ENCODE measurements at places on chromosomes 5 and 9.

GRCh38 chr5:40791715-40792139 is 6.4 kb downstream of the PRKAA1 start:
- no peak for DNase-seq

DNA sequence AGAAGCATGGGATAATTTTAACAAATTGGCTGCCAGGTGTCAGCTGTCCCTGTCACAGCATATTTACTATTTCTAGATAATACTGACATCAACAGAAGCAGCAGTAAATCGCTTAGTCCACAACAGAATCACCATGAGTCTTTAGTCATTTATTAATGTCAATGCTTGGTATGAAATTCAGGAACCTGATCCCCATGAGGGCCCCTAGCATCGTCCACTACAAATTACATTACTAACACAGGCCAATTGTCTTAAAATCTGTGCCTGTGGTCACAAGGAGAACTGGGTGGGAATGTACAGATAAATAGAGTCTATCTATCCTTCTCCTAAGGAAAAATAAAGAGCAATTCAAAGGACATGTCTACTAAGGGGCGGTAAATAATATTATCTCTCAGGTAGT is 76.1 kb downstream of the TSSK1B start:
- DNase-seq: no peak

DNA sequence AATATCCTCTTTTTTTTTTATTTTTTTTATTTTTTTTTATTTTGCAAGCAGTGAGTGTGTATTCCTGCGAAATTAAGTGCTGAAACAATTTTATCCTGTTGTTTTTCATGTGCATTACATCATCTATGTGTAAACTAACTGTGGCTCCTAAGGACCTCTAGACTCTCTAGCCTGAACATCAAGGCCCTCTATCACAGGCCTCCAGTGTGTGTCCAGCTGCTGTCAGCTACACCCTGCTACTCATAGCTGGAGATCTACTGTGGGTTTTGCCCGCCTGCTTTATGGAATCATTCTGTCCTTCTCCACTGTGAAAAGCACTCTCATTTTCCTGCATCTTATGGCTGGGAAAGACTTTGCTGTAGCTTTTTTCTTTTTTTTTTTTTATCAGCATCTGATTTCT is 157.8 kb downstream of the KCTD16 start:
- no peak for DNase-seq

DNA sequence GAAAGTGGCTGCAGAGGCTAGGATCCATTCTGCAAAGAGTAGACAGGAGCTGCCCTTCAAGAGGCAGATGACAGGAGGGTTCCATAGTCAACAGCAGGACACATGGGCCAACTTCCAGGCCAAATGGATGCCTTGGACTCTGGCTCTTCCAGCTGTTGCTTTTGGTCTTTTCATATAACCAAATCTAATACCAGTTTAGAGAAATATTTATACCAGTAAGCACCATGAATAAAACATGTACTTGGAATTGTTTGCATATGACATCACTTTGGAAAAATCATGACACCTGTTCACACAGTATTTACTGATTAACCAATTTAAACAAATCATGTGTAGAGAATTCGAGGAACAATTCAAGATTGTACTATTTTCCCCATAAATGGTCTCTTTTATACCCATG is 481.3 kb downstream of the DMRT2 start:
- DNase-seq: no peak

DNA sequence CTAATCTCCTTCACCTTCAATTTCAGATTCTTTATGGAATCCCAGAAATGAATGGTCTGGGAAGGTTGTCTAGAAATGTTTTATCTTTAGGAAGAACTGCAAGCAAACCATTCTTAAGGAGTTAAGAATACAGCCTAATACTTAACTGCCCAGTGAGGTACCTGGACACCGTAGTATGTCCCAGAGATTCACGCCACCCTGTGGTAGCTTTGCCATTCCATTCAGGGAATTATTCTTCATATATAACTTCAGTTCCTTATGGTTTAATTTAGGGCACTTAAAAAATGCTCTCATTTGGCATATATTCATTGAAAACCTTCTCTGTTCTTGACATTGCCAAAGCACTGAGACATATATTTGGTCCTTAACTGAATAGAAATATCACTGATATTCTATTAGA is 49.7 kb downstream of the ACTBL2 start:
- DNase-seq: no peak

DNA sequence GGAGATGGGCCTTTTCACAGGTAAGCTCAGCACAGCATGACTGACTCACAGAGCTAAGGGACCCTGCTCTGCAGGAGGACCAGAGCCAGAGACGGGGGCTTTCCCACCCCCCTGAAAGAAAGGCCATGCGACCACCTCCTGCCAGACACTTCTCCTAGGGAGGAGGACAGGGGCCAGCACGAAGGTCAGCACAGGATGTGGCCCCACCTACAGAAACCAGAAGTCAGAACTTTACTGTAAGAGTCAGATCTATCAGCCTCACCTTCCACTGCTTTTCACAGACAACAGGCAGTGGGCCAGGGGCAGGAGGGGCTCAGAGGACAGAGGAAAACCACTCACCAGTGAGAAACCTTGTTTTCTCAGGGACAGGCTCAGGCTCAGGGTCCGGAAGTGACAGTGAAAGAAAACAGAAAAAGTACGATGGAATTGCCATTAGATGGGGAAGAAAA is 37.9 kb downstream of the CCNJL start:
- no peak for DNase-seq

- DNase-seq: no peak
Observed at GRCh38 chr9:111957856-111958631, 61.4 kb downstream of the UGCG start.

DNA sequence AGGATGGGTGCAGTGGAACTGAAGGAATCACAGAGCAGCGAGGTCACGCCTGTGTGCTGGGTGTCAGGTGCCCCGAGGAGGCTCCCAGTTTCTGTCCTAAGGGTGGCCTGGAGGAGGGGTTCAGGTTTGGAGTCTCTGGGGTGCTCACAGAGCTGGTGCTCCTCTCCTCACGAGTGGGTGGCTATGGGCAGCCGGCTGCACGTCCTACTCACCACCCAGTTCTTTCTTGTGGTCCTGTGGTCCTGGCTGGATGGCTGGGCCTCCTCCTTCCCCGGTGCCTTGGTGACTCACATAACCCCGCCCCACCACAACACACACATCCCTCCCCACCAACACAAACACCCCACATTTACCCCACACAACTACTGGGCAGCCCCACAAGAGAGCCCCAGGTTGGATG is 9.9 kb upstream of the PTGS1 start:
- DNase-seq: no peak

Measured in stimulated activated CD4-positive, alpha-beta T cell treated with anti-CD3 and anti-CD28 coated beads, TNF-alpha, amount 100 ng/mL, for 48 hours (primary cell).